CD4-positive, alpha-beta T cell treated with Interleukin-4 for 4 hours (primary cell): ENCODE measurements at places on chromosomes 7 and 10.
A peak's percentile ranks its signal among the peaks of the same experiment; 100 is the strongest.

DNA sequence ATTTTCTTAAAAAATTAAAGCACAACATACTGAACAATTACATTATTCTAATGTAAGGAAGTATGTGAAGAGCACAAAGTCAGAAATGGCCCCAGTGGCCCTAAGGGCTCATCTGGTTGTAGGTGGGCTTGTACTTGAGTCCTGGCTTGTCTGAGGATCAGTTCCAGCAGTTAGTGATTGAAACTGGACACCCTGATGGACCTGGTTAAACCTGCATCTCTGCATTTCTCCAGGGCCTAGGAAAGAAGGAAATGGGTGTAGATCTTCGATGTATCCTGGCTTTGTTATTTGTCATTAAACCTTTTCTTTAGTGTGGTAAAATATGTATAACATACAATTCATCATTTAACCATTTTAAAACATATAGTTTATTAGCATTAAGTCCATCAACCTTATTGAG is 9.7 kb upstream of the AKR1C2 start:
- DNase-seq = no peak

DNA sequence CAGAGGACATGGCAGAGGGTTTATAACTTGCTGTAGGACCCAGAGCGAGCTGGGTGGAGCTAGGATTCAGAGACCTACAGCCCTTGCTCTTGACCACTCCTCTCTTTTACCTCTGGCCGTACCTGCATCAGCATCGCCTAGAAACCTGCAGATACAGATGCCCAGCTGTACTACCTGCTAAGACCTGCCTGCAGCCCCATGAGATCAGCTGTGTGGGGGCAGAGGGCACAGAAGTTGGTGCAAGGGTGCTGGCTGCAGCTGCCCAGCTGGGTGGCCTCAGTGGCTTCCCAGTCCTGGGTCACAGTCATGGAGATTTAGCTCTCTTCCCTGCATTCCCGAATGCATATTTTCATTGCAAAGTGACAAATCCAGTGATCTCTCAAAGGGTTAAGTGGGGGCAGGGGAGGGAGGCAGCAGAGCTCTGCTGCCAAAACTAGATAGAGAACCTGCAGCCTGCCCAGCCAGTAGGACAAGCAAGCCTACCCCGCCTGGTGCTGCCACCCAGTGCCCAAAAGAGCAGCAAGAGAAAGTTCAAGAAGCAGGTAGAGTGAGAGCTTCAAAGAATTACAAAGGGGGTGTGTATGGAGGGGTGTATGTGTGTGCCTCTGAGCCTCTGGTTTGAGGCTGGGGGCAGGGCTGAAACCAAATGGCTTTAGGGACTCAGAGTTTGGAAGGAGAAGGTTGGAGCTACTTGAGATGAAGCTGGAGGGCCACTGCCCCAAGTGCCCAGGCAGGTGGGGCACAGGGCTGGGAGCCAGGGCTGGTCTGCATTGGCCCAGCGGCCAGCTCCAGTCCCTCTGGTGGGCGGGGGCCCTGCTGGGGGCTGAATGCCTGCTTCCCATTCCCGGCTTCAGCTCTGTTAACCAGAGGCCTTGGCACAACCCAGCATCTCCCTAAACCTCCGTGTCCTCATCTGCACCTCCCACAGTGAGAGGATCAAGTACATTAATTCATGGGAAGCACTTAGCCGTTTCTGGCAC is 6.9 kb downstream of the FAM241B start:
- DNase-seq = peak; percentile 10

- DNase-seq = no peak
Measured at GRCh38 chr10:52463826-52464225, 149.7 kb downstream of the DKK1 start.

DNA sequence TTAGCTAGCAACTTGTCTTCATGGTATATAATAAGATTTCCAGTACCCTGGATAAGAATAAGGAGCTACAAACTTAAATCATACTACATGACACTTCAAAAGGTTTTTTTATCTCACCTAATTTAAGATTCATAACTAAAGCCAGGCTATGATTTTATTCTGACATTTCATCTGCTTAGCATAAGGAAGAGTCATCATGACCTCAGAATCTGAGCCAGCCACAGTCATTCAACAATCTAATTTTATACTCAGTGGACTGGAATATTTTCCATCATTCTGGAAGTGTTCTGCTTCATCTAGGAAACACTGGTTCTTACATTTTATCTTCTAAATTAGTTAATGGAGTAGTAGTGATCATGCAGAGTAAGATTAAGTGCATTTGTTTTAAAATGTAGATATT is 102.1 kb upstream of the KCND2 start:
- DNase-seq = no peak

- peak; percentile 40 for DNase-seq
Measured at GRCh38 chr10:30747633-30748032, 118.1 kb upstream of the LYZL2 start.

GRCh38 chr7:121525155-121525819 is 129.2 kb upstream of the FAM3C start:
- DNase-seq = no peak

DNA sequence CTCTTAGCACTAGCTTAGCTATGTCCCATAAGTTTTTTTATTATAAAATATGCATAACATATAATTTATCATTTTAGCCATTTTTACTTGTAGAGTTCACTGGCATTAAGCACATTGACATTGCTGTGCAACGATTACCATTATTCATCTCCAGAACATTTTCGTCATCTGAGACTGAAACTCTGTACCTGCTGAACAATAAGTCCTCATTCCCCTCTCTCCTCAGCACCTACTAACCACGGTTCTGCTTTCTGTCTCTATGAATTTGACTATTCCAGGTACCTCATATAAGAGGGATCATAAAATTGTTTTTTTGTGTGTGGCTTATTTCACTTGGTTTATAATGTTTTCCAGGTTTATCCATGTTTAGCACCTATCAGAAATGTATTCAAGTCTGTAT is 64.1 kb downstream of the SHOC2 start:
- no peak for DNase-seq

- no peak for DNase-seq
Measured at GRCh38 chr10:73762915-73763314, 18.7 kb downstream of the SEC24C start.

- DNase-seq = no peak
Measured at GRCh38 chr7:45186261-45186813, 28.7 kb downstream of the RAMP3 start.

DNA sequence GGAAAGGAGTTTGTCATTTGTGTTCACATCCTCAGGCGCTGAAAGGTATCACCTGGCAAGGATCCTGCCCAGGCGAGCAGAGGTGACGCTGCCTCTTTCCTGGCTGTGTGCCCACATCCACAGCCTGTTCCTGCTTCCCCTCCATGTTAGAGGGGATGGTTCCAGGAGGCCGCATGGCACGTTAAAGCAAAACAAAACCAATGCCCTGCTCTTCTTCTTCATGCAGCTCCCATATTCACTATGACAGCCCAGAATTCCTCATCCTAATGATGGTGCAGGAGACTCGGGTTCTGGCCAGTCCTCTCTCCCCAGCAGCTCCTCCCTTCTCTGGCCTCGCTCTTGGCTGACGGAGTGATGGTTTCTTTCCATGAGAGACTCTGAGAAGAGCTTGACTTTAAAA is 678.5 kb upstream of the ANKRD30A start:
- DNase-seq = no peak

- DNase-seq = no peak
Measured at GRCh38 chr7:30019960-30020359, 6.5 kb downstream of the FKBP14 start.

DNA sequence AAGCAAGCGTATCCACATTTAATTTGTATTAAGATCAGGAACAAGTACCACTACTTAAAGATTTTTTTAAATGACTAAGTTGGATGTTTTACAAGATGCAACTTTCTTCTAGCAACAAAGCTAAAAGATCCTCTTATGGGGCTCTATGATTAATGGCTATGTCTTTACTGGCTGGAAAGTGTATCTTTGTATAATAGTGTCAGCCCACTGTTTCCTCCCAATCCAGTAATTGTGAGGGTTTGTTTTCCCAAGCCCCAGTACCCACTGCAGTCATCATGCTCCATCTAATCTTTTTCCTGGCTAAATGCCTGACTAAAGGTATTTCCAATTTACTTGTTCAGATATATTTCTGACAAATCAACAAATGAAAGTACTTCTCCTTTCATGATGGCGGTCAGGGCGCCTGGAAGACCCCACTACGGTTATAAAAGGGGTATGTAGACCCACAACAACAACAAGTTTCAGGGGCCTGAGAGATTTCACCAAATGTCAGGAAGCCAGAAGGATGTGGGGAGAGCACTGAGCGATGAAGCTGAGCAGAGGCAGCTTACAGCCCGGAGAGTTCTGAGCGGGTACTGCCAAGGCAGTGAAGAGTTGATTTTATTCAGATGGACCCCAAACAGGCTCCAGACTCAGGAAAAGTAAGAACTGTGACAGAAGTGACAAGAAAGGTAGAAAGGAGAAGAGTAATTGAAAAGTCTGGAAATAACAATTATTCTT is 222.6 kb upstream of the KLF14 start:
- no peak for DNase-seq

DNA sequence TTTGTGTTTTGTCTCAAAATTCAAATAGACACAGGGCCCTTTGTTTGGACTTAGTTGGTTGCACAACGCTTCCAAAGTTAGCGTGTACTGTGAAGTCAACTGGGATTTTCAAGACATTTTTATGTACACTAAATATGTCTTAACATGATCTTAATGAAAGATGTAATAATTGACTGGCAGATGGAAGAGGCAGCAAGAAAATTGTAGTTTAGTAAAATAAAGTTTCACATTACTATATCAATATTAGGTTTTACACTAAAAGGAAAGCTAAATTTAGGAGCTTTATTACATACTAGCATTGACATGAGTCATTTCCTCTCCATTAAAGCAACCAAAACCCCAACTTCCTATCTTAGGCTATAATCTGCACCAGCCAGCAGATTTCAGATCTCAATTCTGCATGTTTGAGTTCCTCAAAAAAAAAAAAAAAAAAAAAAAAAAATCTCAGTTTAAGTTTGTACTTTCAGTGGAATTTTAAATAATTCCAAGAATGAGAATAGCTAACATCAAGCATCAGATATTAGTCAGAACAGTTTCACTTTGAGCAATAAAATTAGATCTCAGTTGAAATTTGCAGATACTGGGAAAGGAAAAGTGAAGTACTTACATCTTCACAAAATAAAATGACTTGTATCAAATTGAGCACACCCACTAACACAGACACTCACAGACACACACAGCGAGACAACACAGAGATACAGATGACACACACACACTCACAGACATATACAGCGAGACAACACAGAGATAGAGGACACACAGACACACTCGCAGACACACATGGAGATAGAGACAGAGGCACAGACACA is 346.6 kb upstream of the KLF6 start:
- peak; percentile 90 for DNase-seq

DNA sequence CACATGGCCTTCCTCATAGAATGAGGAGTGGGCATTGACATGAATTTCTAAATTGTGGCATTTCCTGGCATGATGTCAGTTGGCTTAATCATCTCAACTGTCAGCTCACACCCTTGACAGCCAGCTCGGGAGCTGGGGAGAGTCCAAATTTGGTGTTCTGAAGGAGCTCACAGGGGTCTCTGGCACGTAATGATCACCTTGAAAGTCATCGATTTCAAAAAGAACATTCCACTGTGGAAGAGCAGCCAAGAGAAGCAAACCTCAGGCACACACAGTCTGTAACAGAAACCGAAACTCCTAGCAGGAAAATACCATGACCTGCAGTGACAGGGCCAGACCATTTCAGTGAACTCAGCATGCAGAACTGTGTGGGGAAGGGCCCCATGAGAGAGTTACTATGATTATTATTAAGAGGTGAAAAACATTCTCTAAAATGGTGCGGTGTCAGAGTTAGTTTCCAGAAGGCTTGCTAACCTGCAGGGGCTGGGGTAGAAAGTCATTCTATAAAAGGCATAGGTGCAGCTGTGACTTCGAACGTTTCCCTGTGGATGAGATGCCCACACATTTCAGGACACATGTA is 26.4 kb upstream of the KLF6 start:
- peak; percentile 79 for DNase-seq

GRCh38 chr10:81576336-81576735 is 298.7 kb upstream of the NRG3 start:
- no peak for DNase-seq

DNA sequence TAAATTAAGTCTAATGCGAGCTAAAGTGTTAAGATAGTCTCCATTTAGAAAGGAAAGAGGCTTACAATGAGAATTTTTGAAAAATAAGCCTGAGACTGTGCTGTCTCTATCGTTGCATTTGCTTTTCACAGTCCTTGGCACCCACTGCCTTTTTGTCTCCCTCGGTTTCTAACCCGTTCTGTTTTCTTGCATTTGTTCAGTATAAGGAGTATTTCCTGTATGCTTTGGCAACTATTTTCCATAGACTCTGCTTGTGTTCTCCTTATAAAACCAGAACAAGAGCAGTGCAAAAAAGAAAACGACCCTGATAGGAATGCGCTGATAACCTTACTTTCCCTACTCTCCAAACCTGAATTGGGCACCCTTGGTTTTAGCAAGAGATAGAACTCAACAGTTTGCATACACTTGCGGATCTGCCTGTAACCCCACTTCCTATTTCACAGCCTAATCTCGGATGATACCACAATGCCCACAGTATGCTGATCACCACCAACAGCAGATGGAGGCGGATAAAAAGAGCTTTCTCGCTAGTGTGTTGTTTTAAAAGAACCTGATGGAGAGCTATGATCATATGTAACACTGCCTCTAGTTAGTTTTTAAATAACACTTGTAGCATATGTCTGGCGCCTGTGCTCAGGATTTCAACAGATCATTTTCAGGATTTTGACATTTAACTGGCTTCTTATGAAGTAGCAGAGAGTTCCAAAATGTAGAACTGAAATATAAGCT is 1.6 kb upstream of the ARHGAP12 start:
- peak; percentile 59 for DNase-seq

DNA sequence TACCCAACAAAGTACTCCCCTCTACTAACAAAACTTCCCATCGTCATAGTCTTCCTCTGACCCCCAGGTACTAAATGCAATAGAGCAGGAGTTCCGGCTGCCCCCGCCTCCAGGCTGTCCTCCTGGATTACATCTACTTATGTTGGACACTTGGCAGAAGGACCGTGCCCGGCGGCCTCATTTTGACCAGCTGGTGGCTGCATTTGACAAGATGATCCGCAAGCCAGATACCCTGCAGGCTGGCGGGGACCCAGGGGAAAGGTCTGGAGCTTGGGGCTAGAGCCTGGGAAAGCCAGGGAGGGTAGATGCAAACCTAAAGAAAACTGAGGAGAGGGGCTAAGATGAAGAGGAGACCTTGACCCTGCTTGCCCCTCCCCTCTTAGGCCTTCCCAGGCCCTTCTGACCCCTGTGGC is 15.3 kb downstream of the EPHB6 start:
- no peak for DNase-seq

- peak; percentile 45 for DNase-seq
Measured at GRCh38 chr7:24576171-24577025, 3.1 kb downstream of the PALS2 start.
